Esophagus (tissue), 2 donors: ENCODE measurements at places on chromosomes 1 and 21. TPM values are rescaled to one million over a fixed set of nuclear protein-coding genes. Genes with fewer than 3 reads are reported as not detected.

The OR14C36 gene
- polyA plus RNA-seq, result not detected

The PKNOX1 gene
- polyA plus RNA-seq, result 7.1 TPM

The LCE6A gene
- not detected for polyA plus RNA-seq

The RGS1 gene
- 7.7 TPM for polyA plus RNA-seq

The MAB21L3 gene
- polyA plus RNA-seq, result 2.8 TPM

The PTGS2 gene
- polyA plus RNA-seq, result 1.4 TPM

The LRRC38 gene
- polyA plus RNA-seq, result 0.09 TPM

The RAB7B gene
- 14.1 TPM for polyA plus RNA-seq

The LCE1F gene
- polyA plus RNA-seq, result not detected
